Urothelium cell line (cell line): ENCODE measurements at places on chromosomes 5 and 9.

DNA sequence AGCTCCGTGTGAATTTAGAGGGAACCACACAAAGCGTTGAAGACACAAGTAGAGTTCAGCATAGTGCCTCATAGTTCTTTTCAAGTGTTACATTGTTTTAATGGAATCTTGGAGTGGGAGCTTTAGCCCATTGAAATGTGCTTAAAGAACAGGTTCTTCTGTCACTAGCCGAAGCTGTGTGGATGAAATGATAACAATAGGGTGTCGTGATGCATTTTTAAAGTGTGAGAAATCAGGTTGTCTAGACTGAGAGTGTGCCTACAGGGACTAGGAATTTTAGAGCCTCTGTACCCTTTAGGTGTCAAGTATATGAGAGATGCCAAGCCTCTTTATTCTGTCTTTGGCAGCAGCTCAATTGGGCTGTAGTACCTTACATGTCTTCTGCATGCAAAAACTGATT, 83.0 kb downstream of the NDUFS4 start:
- DNase-seq = no peak

DNA sequence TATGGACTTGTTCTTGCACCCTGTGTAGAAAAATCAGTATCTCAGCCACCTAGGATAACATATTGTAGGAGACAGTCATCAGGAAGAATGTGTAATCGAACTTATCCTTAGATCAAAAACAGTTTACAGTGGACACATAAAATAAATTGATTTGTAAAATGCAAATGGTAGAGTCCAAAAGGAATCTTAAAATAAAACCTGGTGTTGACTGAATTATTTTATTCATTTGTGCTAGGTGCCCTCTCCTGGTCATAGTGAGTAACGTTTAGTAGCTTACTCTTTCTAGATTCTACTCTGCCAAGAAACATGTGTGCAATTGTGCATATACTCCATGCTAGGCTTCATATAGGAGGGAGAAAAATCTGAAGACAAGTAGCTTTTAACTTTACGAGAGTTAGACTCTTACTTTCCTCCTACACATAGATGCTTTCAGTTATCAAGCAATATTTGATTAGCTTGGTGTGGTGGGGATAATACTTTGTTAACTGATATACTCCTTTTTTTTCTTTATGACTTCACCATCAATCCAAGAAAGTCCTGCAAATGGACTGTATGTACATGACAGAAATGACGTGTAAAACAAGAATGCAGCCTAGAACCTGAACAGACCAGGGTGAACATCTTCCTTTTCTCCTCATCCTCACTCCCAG, 23.7 kb upstream of the LOX start:
- no peak for DNase-seq

- peak; percentile 35 for DNase-seq
These were observed 6.8 kb upstream of the ZNF79 start for GRCh38 chr9:127417131-127418036.

GRCh38 chr5:172166030-172166826, 21.8 kb downstream of the STK10 start:
- DNase-seq = no peak

- DNase-seq = no peak
These were observed 1.3 kb upstream of the ACOT12 start for GRCh38 chr5:81395262-81395661.

- no peak for DNase-seq
These were observed 55.8 kb downstream of the LRSAM1 start for GRCh38 chr9:127506814-127507750.

GRCh38 chr5:151148583-151148982, 9.0 kb downstream of the ANXA6 start:
- no peak for DNase-seq

- DNase-seq = no peak
These were observed 367 bp upstream of the SHC3 start for GRCh38 chr9:89178830-89179539.

DNA sequence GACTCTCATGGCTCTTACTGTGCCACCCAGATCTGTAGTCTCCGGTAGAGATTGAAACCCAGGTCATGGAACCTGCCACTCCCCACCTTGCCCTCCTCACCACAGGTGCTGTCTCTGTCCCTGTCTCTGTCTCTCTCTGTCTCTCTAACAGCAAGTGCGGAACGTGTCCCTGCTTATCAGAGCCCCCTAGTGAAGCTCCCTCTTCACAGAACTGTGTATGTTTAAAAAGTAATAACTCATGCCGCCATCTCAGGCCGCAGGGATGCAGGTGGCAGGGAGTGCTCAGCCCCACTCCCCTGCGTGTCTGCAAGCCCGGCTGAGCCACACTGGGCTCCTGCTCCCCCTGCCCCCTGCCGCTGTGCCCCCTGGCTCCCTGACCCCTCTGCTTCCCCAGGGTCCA, 43.8 kb downstream of the UNC5A start:
- DNase-seq = no peak

GRCh38 chr9:19809422-19810269, 20.8 kb upstream of the SLC24A2 start:
- DNase-seq = no peak

- no peak for DNase-seq
These were observed 481.8 kb downstream of the MTRR start for GRCh38 chr5:8350644-8351339.

DNA sequence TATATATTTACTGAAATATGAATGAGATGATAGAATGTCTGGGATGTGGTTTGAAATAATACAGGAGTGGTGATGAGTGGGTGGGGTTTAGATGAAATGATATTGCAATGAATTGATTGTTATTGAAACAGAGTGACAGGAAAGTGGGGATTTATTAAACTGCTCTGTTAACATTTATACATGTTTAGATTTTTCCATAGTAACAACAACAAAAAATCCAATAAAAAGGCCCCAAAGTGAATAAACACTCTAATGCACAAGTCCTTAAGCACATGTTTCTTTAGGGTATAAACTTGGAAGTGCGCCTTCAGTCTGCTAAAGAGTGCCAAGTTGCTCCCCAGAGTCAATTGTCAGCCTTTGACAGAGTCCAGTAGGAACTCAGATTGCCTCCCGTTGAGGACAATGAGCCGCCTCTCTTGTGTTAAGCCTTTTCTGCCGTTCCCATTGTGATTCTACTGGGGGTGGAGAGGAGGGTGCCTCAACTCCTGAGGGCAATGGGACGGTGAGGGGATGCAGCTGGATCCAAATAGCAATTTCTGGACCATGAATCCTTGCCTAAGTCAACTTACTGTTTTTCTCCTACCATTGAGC, 112.3 kb downstream of the SLC28A3 start:
- no peak for DNase-seq

- no peak for DNase-seq
These were observed 66.2 kb upstream of the ADCY2 start for GRCh38 chr5:7329712-7330111.

DNA sequence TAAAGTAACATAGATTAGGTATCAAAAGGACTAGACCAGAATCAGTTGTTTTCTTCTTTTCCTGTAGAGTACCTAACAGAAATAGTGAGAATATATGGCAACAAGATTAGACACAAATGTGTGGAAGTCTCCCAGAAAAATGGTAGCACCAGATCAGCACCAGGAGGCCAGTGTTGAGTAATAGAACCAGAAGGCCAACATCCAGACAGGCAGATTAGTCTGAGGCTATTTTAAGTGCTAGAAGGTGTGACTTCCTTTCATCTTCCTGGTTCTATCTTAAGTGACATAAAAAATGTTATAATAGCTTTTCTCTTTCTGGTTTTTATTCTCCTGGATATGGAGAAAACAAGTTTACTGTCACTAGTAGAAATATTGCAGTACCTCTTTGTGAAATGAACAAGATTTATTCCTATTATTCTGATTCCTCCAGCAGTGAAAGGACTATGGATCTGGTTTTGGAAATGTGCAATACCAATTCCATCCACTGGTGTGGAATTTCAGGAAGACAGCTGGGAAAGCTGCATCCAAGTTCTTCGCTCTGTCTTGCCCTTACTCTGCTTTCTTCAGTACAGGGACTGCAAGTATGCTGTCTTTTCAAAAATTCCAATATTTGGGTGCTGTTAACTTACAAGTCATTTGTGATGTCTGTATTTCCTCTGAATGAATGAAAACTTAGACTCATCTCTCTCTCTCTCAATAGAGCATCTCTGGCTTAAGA, 39.1 kb downstream of the SHLD3 start:
- DNase-seq = peak; percentile 39

GRCh38 chr5:106171132-106171531, 1499.6 kb downstream of the EFNA5 start:
- no peak for DNase-seq

DNA sequence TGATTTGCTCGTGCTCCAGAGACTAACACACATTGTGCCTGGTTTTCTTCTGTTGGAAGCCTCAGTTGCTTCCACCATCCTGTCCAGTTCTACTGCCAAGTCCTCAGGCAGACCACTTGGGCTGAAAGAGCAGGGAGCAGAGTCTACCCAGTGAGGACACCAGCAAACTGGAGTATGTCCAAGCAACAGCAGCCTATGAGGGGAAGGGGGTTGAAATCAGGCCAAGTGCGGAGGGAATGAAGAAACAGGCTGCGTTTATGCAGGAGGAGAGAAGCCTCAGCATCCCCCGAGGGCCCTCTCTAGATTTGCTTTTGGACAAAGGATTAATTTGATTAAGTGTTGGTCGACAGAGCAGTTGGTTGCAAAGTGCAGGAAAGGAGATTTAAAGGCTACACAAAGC, 14.5 kb downstream of the DOCK2 start:
- no peak for DNase-seq

- no peak for DNase-seq
These were observed 49.4 kb downstream of the EXD3 start for GRCh38 chr9:137373611-137373980.

DNA sequence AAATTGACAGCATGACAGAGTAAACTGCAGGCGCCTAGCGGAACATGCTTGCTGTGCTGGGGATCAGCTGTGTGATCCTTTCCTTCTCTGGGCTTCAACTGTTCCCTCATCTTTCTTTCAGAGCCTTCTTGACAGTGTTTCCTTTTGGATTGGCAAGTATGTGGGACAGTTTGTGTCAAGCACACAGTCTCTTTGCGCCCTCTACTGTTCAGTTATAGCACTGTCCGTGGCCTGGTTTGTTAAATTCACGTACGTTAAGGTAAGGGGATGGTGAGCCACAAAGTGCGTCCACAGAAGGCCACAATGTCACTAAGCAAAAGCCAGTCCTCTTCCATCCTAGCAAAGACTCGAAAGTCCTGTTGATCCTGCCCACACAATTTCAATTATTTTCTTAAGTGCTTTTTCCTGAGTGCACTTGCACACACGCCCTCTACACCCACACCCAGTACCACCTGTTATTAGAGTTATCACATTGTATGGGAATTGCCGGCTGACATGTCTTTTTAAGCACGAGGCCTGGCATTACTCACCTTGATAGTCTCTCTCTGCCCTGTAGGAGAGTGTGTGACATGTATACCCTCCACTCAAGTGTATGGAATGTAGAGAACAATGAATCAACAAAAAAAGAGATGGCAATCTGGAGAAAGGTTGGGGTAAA, 22.5 kb upstream of the PTPN3 start:
- peak; percentile 75 for DNase-seq

DNA sequence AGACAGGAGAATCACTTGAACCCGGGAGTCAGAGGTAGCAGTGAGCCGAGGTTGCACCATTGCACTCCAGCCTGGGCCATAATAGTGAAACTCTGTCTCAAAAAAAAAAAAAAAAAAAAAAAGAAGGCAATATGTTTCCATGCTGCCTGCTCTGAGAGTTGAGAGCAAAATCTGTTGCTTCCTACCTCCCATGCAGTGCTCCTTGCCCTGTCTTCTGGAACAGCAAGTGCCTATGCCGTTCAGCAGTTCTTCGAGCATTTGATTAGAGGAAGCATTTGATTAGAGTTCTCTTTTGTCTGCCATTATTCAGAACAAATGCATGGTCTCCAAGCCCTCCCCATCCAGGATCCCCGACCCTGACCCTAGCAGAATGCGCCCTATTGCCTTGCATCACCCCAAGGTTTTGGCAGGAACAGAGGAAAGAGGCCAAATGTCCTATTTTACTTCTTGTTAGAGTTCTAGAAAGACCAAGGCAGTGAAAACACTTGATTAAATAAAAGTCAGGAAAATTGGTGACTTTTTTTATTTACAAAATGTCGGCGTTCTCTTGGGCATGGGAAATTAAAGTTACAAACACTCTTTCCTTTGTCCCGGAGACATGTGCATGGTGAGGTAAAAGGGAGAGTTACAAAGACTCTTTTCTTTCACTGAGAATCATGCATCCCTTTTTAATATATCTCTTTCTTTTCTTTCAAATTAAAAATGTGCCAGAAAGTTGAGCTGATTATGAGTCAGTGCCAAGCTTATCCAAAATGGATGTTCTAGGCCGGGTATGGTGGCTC, 27.8 kb upstream of the FSD1L start:
- DNase-seq = no peak

GRCh38 chr9:69195668-69196067, 21.6 kb downstream of the TJP2 start:
- DNase-seq = no peak

DNA sequence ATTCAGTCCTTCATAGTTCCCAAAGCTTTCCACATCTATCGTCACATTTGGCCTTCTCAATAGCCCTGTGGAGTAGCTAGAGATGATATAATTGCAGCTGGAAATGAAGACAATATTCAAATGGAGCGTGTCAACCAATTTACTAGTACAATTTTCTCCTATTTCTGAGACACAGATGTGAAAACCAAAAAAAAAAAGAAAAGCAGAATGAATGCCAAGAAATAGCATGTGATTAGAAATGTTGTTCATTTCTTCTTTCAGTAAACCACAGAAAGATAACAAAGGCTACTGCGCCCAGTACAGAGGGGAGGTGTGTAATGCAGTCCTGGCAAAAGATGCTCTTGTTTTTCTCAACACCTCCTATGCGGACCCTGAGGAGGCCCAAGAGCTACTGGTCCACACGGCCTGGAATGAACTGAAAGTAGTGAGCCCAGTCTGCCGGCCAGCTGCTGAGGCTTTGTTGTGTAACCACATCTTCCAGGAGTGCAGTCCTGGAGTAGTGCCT, 99.0 kb downstream of the MUSK start:
- DNase-seq = no peak

GRCh38 chr9:112258106-112258505, 75.3 kb downstream of the PTBP3 start:
- DNase-seq = no peak

- no peak for DNase-seq
These were observed 1029.1 kb upstream of the ACO1 start for GRCh38 chr9:31355159-31355882.

DNA sequence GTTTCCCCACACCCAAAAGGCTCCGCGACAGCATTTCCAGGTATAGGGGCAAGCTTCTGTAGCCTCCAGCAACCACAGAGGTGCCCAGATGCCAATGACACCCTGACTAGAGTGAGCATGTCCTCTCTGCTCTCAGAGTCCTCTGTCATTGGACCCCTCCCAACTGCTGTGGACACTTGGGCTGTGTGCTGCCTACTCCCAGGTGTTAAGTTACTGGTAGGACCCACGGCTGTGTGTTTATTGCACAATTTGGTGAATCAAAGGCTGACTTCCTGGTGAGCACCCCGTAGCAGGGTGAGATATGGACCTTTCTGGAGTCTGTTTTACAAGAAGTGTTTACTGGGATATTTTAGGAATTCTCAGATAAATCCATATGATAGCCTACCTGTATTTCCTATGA, 36.0 kb downstream of the SH3GL2 start:
- DNase-seq = peak; percentile 7

GRCh38 chr9:35882263-35882848, 12.2 kb upstream of the OR13J1 start:
- peak; percentile 84 for DNase-seq
